ENCODE measurements at places on chromosomes 3 and 15. TPM values are rescaled to one million over a fixed set of nuclear protein-coding genes. Genes with fewer than 3 reads are reported as not detected.

DNA sequence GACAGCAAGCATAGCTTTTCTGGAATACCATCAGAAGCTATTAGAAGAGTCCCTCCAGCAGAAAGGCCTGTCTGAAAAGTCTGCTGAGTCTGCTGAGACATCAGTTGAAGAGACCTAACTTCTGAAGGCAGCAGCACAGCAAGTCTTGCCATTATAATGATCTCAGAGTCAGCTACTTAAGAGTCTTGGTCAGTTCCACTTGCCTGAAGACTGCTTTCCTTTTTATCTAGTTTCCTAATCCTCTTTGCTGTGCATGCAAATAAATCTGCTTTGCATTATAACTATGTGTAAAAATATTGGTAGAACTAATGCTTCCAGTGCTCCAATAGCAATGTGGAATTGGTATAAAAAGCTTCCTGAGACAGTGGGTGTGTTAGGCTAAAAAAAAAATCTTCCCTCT, 34.9 kb upstream of the CPOX start:
- DNase-seq: no peak

Gene PLA1A
- 0.70 TPM for total RNA-seq

Gene FEZF2
- total RNA-seq: not detected

DNA sequence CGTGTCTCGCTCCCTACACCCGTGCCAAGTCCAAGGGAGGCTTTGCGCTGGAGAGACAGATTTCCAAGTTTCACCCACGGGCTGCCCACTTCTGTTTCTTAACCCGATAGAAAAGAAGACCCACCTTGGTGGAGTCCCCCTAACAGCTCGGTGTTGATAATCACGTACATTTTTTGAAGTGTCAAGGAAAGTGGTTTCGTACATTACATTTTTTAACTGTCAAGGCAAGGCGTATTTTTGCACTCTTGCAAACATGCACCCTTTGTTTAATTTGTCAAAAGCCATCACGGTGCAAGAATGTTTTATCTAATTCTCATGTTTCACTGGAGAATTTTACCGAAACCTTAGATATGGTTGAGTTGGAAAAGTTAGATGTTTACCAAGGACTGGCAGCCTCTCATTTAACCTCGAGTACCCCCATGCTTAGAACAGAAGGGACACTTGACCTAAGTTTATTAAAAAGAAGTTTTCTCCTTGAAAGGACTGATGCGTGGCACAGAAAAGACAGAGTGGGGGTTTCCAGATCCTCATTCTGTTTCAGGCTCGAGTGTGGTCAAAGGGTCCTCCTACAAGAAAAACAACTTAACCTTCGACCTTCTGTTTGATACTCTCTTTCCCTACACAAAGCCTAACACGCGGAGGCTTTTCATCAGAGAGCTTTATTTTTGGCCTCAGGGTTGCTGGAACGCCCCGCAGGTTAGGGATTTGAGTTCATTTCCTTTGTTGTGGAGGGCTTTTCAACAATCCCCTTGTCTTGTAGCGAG, 882 bp downstream of the GXYLT2 start:
- no peak for DNase-seq

DNA sequence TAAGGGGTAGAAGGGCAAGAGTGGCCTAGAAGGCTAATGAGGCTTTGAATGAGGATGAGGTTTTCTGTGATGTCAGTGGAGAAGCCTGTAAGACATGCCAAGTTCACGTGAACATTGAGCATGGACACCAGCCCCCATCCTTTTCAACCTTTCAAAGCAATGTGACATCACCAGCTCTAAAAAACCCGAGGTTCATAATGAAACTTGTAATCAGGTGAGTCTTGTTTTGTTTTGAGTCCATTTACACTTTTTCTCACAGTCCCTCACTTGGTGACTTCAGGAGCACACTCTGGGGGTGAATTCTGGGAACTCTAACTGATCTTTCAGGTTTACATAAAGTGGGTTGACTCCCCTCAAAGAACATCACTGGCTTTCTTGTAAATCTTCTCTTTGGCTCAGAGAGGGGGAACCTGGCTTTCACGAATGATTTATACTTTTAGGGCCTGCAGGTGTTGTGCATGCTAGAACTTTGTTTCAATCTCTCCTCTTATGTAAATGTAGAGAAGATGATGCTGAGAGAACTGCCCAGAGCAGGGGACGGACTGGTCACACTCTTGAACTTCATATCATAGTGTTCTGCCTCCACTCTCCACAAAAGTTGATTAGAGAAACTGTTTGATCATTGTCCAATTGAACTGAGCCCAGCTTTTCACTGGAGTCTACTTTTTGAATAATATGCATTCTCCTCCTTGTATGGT, 224.7 kb upstream of the SATB1 start:
- no peak for DNase-seq

Gene RASGRP1
- total RNA-seq: 1.6 TPM

GRCh38 chr3:151467069-151467468, 6.2 kb upstream of the IGSF10 start:
- DNase-seq: no peak

DNA sequence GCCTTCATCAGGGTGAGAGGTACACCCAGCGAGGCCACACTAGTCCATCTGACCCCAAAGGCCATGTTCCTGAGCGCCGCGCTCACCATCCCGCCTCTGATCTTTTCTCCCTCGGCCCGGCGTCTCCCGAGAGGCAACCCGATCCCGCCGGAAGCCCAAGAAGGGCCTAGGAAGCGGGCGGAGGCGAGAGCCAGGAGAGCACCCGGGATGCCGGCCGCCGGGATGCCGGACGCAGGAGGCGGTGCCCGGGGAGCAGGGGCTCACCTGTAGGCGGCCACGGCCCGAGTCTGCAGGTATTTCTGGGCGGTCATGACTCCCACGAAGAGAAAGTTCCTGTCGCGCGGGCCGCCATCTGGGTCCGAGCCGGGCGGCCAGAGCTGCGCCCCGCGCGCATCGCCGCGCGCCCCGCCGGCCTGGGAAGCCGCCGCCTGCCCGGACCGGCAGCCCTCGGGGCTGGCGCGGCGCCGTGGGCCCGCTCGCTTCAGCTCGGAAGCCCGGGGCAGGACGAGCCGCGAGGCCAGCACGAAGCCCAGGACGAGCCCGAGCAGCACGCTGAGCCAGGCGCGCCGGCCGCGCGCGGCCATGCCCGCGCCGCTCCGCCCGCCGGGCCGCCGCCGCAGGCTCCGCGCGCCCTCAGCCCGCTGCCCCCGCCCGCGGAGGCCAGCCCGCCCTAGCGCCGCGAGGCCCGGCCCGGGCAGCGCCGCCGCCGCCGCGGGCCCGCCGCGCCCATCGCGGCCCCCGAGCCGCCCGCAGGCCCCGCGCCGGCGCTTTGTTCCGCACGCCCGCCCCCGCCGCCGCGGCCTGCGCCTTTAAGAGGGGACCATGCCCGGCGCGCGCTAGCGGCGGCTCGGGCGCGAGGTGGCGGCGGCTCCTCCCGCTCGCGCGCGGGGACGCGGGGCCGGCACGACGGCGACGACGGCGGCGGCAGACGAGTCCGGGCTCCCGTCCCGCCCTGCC, 697 bp downstream of the CHSY1 start:
- peak; percentile 58 for DNase-seq

DNA sequence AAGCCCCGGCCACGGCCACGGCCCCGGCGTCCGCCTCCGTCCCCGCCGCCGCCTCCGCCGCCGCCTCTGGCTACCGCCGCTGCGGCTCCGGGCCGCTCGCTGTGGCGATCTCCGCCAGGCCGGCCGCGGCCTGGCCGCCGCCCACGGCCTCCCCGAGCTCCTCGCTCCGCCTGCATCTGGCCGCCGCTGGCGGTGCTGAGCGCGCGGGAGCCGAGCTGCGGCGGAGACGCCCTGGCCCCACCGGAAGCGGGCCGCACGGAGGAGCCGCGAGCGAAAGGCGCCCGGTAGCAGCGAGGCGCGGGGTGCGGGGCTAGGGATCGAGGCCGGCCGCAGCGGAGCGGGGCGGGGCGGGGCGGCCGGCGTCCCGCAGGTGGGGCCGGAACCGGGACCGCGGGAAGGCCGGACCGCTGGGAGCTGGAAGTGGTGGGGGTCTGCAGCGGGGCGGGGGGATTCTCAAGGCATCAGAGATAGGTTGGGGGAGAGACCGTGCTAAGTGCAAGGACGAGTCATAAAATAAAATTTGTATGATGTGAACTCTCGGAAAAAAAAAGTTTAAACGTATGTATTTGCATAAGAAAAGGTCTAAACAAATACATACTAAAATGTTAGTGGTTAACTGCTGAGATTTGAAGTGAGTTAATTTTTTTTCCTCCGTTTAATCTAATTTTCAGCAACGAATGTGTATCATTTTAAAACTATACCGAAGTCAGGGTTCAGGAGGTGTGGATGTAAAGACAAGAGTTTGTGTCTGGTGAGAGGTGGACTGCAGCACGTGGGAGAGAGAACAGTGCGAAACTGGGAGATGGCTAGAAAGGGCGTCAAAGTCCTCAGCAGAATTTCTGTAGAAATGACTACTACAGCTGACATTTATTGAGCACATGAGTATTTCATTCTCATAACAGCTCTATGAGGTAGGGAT, at the start of gene AVEN:
AVEN (minus strand) TSS at position 334 of the 919 bp plus-strand sequence; CDS start at position 176, 158 bp downstream.
- DNase-seq: peak; percentile 37

DNA sequence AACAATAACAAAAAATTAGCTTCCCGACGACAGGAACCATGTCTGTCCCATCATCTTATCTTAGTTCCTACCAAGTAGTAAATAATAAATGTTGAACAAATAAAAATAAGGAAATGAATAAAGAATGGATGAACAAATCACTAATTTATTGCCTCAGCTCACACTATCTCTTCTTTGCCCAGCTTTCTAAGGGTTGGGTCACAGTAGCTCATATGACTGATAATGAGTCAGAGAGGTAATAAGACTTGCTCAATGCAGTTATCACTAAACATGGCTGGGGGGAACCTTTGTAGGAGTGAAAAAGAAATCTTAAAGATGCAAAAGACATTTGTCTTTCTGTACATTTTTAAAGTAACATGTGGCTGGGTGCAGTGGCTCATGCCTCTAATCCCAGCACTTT, 182.2 kb downstream of the WDR76 start:
- no peak for DNase-seq

Gene SLC28A1
- total RNA-seq: 61.1 TPM

GRCh38 chr15:49706805-49707204, 86.0 kb downstream of the DTWD1 start:
- DNase-seq: no peak

Gene ZNF385D
- total RNA-seq: 2.2 TPM

Gene PLSCR5
- total RNA-seq: not detected

- DNase-seq: no peak
Observed at GRCh38 chr15:81331600-81331999, 7.7 kb upstream of the STARD5 start.

- no peak for DNase-seq
Observed at GRCh38 chr3:147518465-147518864, 109.3 kb downstream of the ZIC1 start.

- no peak for DNase-seq
Observed at GRCh38 chr3:185387646-185388045, 24.7 kb downstream of the MAP3K13 start.

- DNase-seq: no peak
Observed at GRCh38 chr3:160643994-160644393, 33.0 kb upstream of the ARL14 start.
